ENCODE measurements at places on chromosomes 16 and 17.

GRCh38 chr16:83147244-83147643 is 520.5 kb downstream of the CDH13 start:
- no peak for DNase-seq

- no peak for DNase-seq
Measured at GRCh38 chr17:54085020-54085419, 262.3 kb downstream of the KIF2B start.

GRCh38 chr16:84387021-84387420 is 18.7 kb downstream of the ATP2C2 start:
- no peak for DNase-seq

DNA sequence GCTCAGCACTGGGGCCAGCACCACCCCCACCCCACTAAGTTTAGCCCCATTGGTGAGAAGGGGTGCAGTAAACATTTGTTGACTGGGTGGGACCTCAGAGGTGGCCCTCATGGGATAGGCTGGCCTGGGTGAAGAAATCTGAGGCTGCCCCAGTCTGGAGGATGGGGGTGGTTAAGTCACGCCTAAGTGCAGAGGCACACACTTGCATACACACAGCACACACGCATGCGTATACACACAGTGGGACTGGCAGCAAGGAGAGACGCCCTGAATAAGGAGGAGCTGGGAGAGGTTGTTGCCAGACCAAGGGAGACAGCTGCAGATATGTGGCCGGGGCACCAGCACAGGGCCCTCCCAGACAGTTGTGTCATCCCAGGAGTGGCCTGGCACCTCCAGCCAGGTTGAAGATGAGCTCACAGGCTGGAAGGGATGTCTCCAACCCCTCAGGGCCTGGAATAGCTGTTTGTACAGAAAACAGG is 3.0 kb upstream of the BCAR1 start:
- DNase-seq: no peak

- DNase-seq: no peak
Measured at GRCh38 chr17:66420961-66421371, 118.6 kb downstream of the PRKCA start.

DNA sequence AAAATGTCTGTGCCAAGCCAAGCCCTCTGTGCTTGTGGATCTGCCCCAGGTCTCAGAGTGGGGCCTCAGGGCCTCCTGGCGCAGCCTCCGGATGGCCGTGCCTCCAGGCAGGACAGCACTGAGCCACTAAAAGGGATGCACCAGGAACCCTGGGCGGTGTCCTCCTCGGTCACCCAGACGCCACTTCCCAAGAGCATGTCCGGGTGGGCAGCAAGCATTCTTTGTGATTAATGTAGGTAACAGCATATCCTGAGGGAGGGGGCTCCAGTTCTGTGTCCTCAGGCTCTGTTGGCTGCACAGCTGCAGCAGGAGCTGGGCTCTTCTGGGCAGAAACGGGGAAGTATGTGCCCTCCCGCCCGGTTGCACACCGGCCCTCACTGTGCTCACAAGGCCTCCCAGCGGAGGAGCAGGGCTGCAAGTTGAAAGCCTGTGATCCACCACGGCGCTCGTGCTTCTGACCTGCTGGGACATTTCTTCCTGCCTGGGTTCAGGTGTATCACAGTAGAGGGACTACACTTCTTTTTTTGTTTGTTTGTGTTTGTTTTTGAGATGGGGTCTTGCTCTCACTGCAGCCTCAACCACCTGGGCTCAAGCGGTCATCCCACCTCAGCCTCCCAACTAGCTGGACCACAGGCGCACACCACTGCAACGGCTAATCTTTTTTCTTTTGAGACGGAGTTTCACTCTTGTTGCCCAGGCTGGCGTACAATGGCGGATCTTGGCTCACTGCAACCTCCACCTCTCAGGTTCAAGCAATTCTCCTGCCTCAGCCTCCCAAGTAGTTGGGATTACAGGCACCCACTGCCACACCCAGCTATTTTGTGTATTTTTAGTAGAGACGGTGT is 37.9 kb upstream of the CHMP6 start:
- DNase-seq: peak; percentile 35

GRCh38 chr17:65270499-65271253 is 133.5 kb downstream of the RGS9 start:
- DNase-seq: peak; percentile 49

- DNase-seq: no peak
Measured at GRCh38 chr17:47291242-47291873, 32.4 kb upstream of the EFCAB13 start.

- DNase-seq: no peak
Measured at GRCh38 chr17:31476525-31477416, 85.3 kb downstream of the RAB11FIP4 start.

DNA sequence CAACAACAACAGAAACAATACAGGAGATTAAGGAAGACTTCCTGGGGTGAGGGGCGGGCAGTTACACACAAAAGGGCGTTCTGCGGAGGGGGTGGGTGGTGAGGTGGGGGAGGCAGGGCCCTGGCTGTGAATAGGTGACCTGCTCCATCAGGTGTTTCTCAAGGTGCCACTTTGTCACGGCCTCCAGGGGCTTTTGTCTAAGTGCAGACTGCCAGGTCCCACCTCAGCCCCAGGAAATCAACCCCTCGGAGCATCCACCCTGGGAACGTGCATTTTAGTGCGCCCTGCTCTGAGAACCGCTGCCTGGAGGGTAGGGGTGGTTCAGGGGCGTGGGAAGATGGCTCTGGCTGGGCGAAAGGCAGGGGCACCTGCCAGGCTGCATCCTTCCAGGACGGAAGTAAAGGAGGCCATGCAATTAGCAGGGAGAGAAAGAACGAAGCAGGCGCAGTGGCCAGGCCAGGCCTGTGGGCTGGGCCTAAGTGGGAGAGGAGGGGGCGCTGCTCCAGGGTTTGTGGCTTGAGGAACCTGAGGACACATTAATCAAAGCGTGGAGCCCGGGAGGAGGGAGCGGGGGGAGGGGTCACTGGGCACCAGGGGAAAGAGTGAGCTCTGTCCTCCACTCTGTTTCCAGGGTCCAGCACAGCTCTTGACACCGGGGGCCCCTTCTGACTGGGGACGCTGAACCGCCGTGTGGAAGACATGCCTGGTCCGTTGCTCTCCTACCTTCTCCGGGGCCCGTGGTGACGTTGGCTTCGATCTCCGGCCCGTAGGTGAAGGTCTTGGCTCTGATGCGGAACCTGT is 49.4 kb upstream of the CDC42EP4 start:
- DNase-seq: peak; percentile 89

- no peak for DNase-seq
Measured at GRCh38 chr16:88962478-88963152, 14.4 kb downstream of the CBFA2T3 start.

DNA sequence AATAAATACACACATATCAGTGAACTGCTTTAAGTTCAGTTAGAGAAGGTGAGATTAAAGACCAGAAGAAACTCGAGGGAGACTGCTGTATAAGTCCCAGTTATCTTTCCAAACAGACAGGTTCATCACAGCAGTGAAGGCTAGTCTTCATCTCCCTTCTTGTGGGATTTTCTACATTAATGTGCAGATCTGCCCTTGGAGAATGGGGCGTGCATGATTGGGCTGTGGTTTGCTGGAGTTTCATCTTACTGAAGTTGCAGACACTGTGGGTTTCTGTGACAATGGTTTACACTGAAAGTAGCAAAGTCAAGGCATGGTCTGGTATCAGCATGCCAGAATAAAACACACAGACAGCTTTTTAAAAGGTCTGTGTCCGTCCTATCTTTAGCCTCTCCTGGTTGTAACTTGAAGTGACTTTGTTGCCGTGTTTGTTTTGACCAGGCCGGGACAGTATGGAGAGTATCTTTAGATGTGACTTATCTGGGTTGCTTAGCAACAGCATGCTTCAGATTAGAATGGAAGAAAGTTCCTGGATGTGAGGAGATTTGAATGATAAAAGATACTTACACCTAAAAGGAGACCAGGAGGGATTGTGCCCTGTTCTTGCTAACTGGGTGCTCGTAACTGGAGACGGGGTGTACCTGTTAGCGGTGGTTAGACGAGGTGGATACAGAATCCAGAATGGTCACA is 16.1 kb downstream of the NAA60 start:
- DNase-seq: peak; percentile 58

DNA sequence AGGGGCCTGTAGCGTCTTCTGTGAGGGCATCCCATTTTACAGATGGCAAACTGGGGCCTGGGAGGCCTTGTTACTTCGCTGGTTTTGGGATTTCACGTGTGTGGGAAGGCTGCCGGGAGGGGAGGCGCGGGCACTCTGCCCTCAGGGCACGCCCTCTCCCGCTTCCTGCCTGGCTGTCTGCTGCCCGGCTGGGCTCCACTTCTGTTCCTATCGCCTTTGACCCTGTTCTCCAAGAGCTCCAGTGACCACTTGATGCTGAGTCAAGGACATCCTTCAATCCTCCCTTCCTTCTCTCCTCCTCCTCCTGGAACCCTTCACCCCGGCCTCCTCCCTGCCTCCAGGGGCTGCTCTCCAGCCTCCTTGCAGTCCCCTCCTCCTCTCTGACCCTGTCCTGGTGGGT is 16.0 kb downstream of the SPNS3 start:
- peak; percentile 55 for DNase-seq

DNA sequence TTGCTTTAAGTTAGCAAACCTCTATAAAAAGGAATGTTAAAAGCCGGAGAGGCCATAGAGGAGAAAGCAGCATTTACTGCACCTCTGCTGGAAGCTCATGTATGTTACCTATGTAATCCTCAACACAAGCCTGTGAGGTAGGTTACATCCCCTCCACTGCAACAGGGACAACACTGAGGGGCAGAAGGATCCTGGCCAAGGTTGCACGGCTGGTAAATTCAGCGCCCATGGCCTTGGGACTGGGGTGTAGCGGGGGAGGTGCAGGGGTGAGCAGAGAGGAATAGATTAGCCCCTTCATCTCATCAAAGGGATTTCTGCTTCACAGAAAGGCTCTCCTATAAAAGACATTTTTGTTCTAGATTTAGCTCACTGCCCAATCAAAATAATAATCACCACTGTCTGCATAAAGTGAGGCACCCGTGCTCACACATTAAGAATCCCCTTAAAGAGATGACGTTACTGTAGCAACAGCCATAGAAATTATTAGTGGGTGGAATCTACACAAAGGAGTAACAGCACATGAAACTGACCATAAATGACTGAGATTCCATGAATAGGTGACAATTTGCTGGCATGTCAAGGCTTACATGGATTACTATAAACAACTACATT is 3.3 kb downstream of the ZCCHC14 start:
- DNase-seq: no peak

- no peak for DNase-seq
Measured at GRCh38 chr17:47317119-47317518, 6.6 kb upstream of the EFCAB13 start.

DNA sequence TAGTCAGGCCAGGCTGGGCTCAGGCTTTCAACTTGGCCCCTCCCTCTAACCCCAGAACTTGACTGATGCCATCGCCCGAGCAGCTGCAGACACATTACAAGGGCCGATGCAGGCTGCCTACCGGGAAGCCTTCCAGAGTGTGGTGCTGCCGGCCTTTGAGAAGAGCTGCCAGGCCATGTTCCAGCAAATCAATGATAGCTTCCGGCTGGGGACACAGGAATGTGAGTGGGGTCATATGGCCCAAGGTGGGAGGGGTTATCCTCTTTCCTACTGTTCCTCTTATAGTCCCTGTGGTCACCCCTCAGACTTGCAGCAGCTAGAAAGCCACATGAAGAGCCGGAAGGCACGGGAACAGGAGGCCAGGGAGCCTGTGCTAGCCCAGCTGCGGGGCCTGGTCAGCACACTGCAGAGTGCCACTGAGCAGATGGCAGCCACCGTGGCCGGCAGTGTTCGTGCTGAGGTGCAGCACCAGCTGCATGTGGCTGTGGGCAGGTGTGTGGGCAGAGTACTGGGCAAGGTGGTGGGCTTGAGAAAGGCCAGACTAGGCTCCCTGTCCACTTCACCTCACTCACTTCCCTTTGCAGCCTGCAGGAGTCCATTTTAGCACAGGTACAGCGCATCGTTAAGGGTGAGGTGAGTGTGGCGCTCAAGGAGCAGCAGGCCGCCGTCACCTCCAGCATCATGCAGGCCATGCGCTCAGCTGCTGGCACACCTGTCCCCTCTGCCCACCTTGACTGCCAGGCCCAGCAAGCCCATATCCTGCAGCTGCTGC is 2.1 kb upstream of the NRN1L start:
- peak; percentile 30 for DNase-seq

- DNase-seq: no peak
Measured at GRCh38 chr16:30108059-30108850, 5.1 kb downstream of the GDPD3 start.

DNA sequence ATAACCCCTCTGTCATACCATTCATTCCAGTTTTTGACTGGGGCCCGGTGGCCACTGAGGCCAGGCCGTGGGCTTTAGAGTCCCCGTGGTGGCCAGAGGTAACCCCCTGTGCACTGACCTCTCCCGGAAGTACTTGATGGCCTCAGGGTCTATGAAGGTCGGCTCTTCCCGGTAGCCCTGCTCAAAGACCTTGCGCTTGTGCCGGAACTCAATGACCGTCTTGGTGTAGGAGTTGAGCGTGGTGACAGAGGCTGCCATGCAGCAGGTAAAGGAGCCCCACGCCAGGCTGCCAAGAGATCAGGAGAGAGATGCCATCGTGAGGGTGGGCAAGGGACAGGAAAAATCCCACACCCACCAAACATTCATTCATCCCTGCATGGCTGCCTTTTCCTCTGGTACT is 234.8 kb downstream of the GSG1L start:
- DNase-seq: no peak

DNA sequence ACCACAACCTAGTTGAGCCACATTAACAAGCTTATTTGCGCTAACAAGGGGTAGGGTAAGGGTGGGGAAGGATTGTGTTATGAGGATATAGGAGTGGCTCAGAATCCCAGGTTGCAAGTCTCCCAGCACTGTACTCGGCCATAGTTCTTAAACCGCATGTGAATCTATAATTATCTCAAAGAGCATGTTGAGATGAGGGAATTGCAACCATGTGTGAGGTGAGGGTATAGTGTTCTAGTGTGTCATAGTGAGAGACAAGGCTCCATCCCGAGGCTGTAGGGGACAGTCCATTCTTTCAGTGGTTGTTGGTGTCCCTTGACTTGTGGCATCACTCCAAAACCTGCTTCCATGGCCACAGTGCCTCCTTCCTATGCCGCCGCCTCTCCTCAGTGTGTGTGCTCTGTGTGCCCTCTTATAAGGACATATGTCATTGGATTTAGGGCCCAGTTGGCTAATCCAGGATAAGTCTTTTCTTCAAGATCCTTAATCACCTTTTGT is 22.7 kb upstream of the ATP5MC1 start:
- no peak for DNase-seq

- DNase-seq: no peak
Measured at GRCh38 chr16:85861095-85861825, 37.7 kb upstream of the IRF8 start.

Measured in H7 (cell line).